Head of caudate nucleus (tissue), 42 donors: ENCODE measurements at places on chromosomes 2 and 18.

GRCh38 chr2:71749671-71750101, 296.3 kb downstream of the DYSF start:
- no peak for DNase-seq

DNA sequence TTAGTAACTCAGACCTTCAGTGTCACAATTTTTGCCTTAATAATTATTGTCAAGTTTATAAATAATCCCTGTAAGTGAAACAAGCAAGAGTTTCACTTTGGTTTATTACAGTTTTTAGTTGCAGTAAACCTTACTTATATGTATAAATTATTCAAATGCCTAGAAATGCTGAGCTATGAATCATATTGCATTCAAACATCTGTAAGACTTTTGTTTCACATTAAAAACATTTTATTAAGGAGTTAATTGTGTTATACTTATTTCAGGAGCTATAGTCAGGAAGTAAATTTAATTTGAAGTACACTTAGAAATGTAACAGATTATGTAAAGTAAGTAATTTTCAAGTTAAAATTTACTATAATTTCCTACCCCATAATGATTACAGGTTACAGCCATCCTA, 3.9 kb upstream of the ETAA1 start:
- DNase-seq: no peak

DNA sequence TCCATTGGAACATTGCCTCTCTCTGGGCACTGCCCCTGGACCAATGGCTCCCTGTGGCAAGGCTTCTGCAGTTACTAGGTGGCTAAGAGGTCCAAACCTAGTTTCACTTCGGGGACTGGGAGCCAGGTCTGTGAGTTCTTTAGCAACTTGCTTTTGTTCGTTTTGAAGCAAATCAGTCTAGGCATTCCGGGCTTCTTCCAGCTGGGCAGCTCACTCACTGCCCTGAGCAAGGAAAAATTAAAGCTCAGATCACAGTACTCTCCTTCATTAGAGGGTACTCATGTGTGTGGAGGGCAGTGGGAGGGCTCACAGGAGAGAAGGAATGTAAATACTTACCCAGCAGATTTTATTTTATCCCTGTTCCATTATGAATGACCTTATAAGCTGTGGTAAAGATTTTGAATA, 80.3 kb downstream of the SPP2 start:
- peak; percentile 49 for DNase-seq

DNA sequence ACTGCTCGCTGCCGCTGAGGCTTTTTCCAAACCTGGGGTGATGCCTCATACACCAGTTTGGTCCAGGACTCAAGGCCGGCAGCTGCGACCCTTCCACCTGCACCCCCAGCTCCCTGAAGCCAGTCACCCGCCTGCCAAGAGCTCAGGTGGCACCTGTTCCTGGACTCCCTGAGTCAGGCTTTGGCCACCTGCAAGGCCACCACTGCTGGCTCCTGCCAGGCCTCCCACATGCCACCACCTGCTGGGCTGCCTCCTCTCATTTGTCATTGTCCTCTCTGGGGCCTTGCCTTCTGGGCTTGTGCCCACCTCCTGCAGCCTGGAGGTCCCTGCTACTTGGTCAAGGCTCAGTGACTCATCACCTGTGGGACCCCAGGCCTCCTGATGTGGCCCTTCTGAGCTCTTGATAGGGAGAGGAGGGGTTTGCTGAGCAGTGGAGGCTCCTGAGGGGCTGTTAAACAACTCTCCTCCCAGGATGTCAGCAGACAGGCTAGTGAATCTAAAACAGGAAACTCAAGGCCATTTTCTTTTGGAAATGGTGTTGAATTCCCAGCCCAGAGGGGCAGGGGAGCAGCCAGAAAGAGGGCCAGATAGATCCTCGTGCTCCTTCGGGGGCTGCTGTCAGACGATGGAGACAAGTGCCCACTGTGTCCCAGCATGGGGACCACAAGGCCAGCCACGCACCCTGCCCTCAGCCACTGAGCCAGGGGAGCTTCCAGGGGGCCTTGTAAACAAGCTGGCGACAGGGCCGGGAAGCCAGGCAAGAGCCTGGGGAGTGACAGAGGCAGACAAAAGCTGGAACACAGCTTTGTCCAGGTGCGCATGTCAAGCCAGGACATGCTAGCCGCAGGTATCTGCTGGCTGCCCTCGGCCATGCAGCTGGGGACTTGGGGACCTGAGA, 416.8 kb downstream of the LRATD1 start:
- DNase-seq: no peak

- peak; percentile 51 for DNase-seq
These were observed 363 bp upstream of the RFTN2 start for GRCh38 chr2:197675711-197676188.

DNA sequence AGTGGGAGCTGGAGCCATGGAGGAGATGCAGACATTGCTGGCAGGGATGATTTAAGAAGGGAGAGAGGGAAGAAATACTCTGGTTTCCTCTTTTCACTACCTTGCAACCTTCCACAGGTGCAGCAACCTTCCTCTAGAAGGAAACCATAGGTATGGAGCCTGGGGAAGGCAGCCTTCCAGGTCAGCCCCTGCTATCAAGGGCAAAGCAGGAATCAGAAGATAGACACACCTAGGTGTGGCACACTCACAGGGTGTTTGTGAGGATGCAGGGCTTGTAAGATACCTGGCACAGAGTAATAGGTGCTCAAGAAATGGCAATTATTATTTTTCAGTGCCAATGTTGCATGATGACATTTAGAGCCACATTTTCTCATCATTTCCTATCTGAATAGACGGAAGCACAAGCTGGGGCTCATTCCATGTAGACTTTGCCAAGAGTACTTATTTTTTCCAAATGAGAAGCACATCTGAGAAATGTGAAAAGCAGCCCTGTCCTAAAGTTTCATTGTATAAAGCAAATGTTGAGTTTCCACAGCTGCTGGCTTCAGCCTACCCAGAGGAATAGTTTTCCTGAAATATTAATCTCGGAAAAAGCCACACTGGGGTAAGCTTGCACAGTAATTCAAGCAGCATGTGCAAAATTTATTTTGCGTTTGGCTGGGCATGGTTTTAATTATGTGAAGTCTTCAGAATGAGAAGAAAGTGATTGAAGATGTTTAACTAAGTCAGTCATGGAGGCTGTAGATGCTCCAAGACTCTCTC, 20.6 kb downstream of the EVA1A start:
- no peak for DNase-seq

GRCh38 chr18:47968006-47968676, 37.7 kb upstream of the SMAD2 start:
- no peak for DNase-seq

- no peak for DNase-seq
These were observed 177.2 kb downstream of the BCL11A start for GRCh38 chr2:60376252-60376651.
